ENCODE measurements at places on chromosomes 1 and 21. TPM values are rescaled to one million over a fixed set of nuclear protein-coding genes. Genes with fewer than 3 reads are reported as not detected.

- no peak for DNase-seq
These were observed 4.0 kb downstream of the RNF11 start for GRCh38 chr1:51240084-51240483.

DNA sequence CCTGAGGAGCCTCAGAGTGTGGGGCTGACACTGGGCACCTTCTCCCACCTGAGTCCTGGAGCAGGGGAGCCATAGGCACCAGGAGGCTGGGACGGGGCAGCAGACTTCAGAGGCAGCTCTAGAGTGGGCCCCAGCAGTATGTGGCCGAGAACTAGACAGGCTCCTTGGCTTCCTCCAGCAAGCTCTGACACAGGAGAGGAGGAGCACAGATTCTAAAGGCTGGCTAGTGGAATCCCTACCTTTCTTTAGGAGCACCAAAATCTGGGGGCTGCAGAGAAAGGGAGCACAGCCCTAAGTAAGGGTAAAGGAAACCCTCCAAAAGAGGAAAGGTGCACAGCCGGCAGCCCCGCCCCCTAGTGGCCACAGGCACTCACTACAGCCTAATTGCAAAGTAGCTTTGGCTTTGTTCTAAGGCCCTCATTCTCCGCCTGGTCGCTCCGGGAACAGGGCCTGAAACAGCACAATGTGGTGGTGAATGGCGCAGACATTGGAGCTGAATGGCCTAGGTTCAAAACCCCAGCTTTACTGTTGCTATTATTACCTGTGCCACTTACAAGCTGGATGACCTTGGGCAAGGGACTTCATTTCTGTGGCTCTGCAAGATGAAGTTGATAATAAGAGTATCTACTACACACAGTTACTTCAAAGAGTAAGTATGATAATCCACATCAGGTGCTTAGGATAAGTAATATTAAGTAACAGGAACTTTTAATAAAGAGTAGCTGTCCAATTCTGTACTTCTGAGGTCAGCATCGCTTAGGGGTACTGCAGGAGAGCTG is 8.8 kb upstream of the GUCA2A start:
- DNase-seq = peak; percentile 68

GRCh38 chr1:9263984-9264872 is 28.5 kb upstream of the SPSB1 start:
- no peak for DNase-seq

GRCh38 chr1:99970713-99971255 is 988 bp downstream of the SLC35A3 start:
- DNase-seq = no peak

DNA sequence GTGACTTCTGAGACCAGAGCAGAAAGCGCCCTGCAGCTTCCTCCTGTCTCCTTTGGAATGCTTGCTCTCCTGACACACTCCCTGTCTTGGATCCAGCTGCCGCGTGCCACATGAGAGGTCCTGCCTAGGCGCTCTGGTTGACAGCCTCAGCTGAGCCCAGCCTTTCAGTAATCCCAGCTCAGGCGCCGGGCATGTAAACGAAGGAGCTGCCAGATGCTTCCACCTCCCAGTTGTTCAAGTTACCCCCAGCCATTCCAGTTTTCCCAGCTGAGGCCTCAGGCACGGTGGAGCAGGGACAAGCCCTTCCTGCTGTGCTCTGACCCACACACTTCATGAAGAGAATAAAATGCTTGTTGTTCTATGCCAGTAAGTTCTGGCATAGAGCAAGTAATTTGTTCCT is 14.3 kb upstream of the CD34 start:
- DNase-seq = no peak

SPRR5 gene
- not detected for total RNA-seq

MNDA gene
- total RNA-seq = 2.1 TPM

CELA3A gene
- total RNA-seq = not detected

- no peak for DNase-seq
These were observed 39.6 kb downstream of the GREM2 start for GRCh38 chr1:240572328-240572727.

LRRC42 gene
- total RNA-seq = 24.8 TPM

- DNase-seq = no peak
These were observed 7.4 kb downstream of the LDLRAD1 start for GRCh38 chr1:54010415-54011117.

- no peak for DNase-seq
These were observed 85.4 kb upstream of the ACTRT2 start for GRCh38 chr1:2935751-2936390.

DNA sequence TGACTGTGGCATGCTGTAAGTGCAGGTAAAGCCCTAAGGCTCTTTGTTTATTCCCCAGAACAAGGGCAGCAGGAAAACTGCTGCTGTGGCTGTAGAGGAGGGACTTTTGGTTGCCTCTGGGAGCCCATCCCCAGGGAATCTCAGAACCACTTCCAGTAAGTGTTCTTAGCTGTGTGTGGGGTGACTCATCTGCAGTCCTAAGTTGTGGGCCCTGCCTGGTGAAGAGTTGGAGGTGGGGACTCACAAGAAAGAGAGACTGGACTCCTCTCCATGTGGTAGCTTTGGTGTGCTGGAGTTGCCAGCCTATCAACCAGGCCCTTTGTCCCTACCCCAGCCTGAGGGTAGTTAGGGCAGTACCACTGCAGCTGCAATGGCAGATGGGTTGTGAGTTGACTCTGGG is 24.0 kb upstream of the DENND1B start:
- no peak for DNase-seq

GRCh38 chr1:11180342-11180744 is 8.8 kb upstream of the ANGPTL7 start:
- no peak for DNase-seq

- DNase-seq = no peak
These were observed 5.7 kb downstream of the ZBTB40 start for GRCh38 chr1:22457345-22457744.

DNA sequence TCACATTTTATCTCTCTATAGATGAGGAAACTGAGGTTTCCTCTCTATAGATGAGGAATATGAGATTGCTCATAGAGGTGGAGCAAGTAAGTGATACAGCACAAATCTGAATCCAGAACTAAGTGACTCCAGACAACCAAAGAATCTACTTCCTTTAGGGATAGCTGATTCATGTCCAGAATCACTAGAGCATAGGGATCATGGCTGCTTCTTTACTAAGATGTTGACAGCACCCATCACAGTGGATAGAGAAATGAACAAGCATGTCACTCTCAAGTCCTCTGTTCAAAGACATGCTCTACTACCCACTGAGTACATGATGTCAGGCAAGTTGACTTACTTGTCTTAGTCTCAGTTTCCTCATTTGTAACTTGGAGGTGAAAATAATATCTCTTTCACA is 116.1 kb upstream of the SPATA6 start:
- DNase-seq = no peak

DNA sequence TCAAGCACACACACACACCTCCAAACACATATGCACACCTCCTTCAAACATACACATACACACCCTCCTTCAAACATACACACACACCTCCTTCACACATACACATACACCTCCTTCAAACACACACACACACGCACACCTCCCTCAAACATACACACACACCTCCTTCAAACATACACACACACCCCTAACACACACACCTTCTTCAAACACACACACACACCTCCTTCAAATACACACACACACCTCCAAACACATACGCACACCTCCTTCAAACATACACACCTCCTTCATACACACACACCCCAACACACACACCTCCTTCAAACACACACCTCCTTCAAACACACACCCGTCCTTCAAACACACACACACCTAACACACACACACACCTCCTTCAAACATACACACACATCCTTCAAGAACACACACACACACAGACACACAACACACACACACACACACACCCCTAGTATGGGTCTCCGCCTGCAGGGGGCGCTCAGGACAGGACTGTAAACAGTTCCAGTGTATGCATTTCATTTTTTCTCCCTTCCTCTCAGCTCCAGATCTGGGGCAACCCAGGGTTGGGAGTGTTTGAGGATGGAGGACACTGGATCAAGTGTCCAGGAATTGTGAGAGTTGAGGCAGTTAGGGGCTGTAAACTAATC is 12.1 kb downstream of the LGR6 start:
- no peak for DNase-seq

DNA sequence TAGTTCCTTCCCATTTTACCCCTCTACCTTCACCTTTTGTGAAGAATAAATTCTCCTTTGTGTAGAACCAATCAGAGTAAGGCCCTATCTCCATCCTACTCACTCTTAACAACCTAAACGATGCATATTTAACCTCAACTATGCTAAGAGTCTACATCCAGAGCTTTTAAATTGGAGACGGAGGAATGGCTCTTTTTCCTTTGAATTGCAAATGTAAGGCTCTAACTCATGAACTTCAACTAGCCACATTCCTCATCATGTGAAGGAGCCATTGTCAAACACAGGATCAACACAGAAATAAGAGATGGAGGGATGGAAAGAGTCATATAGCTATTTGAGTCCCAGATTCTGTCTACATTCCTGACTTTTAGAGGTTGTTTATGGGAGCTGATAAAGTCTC is 18.2 kb downstream of the DEPDC1 start:
- no peak for DNase-seq

GRCh38 chr1:246072456-246072955 is 434.6 kb downstream of the SMYD3 start:
- no peak for DNase-seq

DNA sequence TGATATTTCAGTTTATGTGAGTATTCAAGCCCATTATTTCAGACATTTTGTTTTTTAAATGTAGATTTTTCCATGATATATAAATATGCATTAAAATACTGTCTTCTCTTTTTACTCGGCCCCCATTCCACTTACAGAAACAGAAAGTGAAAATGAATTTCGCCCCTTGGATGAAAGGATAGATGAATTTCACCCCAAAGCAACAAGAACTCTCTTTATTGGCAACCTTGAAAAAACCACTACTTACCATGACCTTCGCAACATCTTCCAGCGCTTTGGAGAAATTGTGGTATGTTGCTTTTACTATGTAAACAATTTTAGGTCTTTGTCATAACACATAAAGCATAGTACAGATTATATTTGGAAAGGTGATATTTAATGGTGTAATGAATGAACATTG is 59.9 kb downstream of the ZBTB17 start:
- DNase-seq = no peak

Data from ureter (tissue), 1 donor.